ENCODE measurements at places on chromosomes 6 and 20.

DNA sequence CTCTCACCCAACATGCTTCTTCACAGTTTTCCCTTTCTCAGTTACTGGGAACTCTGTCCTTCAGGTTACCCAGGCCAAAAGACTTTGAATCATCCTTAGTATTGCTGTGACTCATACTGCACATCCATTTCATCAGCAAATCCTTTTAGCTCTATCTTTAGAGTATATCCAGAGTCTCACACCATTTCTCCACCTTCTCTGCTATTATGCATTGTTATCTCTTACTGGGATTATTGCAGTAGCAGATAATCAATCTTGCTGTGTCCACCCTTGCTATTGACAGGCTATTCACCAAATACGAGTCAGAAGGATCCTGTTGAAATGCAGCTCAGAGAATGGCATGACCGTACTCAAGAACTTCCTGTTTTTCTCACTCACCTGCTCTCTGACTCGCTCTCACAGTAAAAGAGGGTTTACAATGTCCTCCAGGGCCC is 57.3 kb downstream of the BCKDHB start:
- no peak for DNase-seq

GRCh38 chr20:61732511-61733210 is 333.0 kb downstream of the TAF4 start:
- DNase-seq = no peak

- DNase-seq = no peak
These were observed 53.8 kb downstream of the PHF3 start for GRCh38 chr6:63689421-63689820.

DNA sequence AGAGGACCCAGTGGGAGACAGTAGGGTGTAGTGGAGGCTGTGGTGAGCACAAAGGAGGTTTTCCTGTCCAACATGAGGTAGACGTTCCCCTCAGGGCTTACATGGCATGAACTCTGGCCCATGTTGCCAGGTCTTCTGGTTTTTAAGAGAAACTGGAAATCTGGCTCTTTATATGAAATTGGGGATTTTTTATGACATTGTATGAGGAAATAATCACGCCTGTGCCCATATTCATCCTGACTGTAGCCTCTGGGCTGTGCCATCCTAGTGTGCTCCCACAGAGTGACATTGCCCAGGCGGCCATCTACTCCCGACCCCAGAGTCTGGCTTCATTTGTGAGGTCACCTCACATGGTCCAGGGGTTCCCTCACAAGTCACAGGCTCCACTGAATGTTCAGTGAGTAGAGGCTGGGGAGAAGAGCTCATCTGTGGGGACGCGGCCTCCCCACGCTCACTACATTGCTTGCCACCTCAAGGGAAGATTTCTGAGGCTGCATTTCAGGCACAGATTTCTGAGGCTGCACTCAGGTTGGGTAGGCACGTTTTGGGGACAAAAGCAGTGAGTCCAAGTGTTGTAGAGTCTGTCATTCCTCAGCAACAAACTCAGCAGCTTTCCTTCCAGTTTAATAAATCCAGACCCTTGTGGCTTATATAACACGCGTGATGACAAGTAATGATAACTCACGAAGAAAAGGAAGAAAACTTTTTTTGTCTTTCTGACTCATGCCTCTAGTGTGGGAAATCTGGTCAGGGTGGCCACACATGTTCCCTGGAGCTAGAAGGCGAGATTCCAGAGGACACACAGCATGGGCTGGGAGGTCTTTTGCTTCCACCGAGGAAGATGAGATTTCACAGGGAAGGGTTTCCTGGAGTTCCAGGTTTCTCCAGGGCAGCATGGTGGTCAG is 41.7 kb downstream of the SLC24A3 start:
- no peak for DNase-seq

- DNase-seq = no peak
These were observed 77.1 kb downstream of the LMBRD1 start for GRCh38 chr6:69719602-69720193.

DNA sequence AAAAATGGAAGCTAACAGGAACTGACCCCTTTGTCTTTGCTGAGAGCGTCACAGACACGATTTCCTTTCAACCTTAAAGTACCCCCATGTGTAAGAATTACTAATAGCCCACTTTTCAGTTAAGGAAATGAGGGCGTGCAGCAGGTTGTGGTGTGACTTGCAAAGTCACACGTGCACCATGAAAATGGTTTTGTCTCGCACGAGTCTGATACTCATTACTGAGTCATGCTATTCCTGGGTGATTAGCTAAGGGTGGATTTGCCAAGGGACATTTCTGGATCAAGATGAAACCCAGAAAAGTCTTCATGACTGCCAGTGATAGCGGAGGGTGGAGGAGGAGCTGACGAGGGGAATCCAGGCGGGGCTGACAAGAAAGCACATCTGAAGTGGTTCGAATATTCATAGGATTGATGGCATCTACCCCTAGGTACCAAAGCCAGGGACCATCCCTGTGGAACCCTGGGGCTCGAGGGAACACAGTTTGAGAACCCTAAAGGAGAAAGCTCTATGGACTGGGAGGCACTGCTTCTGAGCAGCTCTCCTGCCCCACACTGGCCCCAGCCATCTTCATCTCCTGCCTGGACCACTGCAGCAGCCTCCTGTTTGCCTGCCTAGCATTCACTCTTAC is 12.1 kb upstream of the NFATC2 start:
- DNase-seq = no peak

All from NCI-H1436 (cell line).